Activated naive CD8-positive, alpha-beta T cell treated with anti-CD3 and anti-CD28 coated beads, Interleukin-2, amount 50 U/mL, for 24 hours (primary cell): ENCODE measurements at places on chromosomes 6 and 20.

- DNase-seq, result no peak
Measured at GRCh38 chr20:5784735-5785134, 34.5 kb downstream of the SHLD1 start.

GRCh38 chr20:45429618-45430017 lies 13.7 kb downstream of the PIGT start:
- DNase-seq, result no peak

DNA sequence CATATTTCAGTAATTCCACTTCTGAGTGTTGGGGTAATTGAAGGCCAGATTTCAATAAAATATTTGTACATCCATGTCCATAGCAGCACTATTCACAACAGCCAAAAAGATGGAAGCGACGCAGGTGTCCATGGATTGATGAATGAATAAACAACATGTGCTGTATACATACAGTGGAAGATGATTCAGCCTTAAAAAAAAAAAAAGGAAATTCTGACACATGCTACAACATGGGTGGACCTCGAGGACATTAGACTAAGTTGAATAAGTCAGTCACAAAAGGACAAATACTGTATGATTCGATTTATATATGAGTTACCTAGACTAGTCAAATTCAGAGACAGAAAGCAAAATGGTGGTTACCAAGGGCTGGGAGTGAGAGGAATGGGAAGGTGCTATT lies 57.2 kb downstream of the TRAM2 start:
- DNase-seq, result no peak

DNA sequence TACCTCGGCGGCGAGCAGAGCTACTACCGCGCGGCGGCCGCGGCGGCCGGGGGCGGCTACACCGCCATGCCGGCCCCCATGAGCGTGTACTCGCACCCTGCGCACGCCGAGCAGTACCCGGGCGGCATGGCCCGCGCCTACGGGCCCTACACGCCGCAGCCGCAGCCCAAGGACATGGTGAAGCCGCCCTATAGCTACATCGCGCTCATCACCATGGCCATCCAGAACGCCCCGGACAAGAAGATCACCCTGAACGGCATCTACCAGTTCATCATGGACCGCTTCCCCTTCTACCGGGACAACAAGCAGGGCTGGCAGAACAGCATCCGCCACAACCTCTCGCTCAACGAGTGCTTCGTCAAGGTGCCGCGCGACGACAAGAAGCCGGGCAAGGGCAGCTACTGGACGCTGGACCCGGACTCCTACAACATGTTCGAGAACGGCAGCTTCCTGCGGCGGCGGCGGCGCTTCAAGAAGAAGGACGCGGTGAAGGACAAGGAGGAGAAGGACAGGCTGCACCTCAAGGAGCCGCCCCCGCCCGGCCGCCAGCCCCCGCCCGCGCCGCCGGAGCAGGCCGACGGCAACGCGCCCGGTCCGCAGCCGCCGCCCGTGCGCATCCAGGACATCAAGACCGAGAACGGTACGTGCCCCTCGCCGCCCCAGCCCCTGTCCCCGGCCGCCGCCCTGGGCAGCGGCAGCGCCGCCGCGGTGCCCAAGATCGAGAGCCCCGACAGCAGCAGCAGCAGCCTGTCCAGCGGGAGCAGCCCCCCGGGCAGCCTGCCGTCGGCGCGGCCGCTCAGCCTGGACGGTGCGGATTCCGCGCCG lies 994 bp downstream of the FOXC1 start:
- no peak for DNase-seq

- no peak for DNase-seq
Measured at GRCh38 chr6:151140767-151141166, 99.0 kb upstream of the AKAP12 start.

GRCh38 chr6:79622364-79622763 lies 8.8 kb upstream of the SH3BGRL2 start:
- no peak for DNase-seq

DNA sequence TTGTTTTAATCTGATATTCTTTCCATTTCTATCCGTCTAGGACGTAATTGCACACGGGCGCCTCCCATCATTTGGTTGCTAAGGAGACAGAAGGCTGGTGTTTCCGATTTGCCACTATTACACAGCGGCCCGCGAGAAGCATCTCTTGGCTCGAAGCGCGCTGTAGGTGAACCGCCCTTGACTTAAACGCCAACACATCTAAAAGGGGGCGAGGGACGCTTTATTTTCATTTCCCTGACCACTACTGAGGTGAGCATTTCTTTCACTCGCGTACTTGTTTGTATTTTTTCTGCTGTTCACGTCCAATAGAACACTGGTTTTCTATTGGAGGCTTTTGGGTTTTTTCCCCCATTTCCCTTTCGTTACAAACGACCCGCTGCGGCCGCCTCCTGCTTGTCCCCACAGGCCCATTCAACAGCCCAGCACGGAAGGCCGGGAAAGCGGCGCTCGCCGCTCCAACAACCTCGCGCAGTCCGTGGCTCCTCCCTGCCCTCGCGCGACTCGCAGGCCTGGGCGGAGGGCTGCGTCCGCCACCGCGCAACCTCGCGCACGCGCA lies 505 bp upstream of the WRNIP1 start:
- peak; percentile 55 for DNase-seq

- DNase-seq, result no peak
Measured at GRCh38 chr20:36102809-36103596, 51.5 kb upstream of the EPB41L1 start.

GRCh38 chr20:63641792-63642523 lies 11.3 kb downstream of the STMN3 start:
- peak; percentile 99 for DNase-seq

DNA sequence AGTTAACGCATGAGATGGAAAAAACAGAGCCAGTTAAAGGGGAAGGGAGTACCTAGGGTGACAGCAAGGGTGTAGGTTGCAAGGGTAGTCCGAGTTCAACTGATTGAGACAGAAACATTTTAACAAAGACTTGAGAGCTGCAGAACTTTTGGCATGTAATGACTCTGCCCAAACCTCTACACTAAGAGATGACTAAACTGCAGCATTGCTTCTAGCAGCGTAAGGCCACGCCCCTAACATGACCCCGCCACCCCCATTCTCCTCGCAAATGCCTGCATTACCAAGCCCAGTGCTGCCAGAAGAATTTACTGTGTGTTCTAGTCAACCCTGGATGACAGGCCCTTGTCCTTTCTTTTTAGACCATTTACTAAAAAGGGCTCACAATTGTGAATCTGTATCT lies 6.3 kb upstream of the HINT3 start:
- DNase-seq, result no peak

DNA sequence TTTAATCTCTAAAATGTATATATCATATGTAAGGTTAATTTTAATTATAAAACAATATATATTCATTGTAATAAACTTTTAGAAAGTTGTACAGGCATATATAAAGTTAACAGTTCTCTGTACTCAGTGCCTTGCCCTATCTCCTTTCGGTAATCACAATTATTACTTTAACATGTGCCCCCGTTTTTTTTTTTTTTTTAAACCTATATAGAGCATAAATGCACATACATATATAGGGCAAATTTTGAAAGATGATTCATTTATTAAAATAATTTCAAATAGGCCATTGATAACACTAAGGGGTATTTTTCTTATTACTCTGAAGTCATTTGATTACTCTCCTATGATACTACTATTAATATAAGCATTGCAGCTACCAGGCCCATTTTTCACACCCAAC lies 1.9 kb downstream of the ASF1A start:
- DNase-seq, result no peak

DNA sequence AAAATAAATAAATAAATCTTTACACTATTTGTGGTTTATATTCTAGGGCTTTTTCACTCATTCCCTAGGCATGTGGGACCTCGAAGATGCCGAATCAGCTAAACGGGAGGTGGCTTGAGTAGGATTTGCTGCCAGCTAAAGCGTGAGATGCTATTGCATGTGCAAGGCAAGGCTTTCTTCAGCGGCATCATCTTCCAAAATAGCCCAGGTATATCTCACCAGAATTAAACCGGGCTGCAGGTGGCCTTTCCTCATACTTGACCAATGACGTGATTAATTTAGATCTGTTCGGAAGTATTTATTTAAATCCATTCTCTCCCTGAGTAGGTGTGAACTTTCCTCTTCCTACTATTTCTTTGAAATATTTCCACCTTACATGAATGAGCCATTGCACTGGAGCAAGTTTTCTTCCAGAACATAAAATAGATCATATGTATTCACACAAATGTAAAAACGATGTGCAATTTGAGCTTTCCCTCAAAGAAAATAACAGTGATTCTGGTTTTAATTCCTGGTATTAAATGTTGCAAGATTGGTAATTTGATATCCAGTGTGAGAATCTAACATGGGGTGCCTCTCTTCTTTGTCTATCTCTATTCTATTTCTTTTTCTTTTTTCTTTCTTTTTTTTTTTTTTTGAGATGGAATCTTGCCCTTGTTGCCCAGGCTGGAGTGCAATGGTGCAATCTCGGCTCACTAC lies 24.3 kb upstream of the ZNF217 start:
- no peak for DNase-seq

- DNase-seq, result no peak
Measured at GRCh38 chr6:133034509-133035206, 206.5 kb upstream of the EYA4 start.

GRCh38 chr20:56257604-56258003 lies 9.1 kb downstream of the MC3R start:
- no peak for DNase-seq

- no peak for DNase-seq
Measured at GRCh38 chr6:162156146-162156545, 571.4 kb downstream of the PRKN start.

DNA sequence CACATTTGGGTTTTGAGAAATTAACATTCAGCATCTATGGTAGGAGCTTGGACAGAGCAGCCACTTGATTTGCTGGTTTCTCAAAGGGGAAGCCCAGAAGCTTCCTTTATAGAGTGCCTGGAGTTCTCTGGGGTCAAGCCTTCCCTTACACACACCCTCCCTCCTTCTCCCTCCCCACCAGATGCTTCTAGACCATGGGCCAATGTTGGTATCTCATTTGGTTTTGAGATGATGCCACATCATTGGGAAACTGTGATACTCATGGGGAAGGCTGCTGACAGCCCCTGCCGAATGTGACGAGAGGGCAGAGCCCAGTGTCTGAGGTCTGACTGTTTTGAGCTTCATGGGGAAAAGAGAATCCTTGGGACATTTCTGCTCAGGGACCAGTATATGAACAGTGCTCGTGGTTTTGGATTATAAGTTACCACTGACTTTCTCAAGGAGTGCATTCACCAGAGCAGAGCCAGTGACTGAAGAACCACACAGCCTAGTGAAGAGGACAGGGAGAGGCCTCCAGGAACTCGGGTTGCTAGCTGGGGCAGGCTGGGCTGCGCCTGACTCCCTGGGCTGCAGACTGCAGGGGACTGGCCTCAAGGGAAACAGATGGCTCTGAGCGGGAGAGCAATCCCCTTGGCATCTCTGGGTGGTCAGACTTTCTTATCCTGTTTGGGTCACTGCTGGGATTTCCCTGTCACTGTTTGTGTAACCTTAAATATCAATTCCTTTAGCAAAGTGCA lies 46.4 kb upstream of the CST5 start:
- no peak for DNase-seq

- no peak for DNase-seq
Measured at GRCh38 chr20:40583205-40583604, 105.8 kb downstream of the MAFB start.

GRCh38 chr20:20364593-20365479 lies 3.1 kb upstream of the INSM1 start:
- peak; percentile 13 for DNase-seq

DNA sequence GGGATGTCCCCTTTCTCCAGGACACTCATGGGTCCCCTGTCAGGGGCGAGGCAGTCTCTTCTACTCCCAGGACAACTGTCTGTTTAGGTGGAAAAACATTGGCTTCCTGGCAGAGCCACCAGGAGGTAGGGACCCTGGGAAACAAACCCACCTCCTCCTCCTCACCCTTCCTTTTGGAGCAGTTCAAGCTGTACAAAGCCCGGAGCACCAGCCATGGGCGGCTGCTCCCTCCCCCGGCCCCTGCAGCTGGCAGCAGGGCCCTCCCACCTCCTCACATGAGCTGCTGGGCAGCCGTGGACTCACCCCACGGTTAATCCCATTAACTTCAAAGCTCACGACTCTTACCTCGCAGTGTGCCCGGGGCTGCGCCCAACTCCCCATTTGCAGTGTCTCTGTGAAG lies 48.6 kb downstream of the CDH4 start:
- DNase-seq, result no peak

GRCh38 chr6:43746613-43747102 lies 23.4 kb upstream of the VEGFA start:
- no peak for DNase-seq

DNA sequence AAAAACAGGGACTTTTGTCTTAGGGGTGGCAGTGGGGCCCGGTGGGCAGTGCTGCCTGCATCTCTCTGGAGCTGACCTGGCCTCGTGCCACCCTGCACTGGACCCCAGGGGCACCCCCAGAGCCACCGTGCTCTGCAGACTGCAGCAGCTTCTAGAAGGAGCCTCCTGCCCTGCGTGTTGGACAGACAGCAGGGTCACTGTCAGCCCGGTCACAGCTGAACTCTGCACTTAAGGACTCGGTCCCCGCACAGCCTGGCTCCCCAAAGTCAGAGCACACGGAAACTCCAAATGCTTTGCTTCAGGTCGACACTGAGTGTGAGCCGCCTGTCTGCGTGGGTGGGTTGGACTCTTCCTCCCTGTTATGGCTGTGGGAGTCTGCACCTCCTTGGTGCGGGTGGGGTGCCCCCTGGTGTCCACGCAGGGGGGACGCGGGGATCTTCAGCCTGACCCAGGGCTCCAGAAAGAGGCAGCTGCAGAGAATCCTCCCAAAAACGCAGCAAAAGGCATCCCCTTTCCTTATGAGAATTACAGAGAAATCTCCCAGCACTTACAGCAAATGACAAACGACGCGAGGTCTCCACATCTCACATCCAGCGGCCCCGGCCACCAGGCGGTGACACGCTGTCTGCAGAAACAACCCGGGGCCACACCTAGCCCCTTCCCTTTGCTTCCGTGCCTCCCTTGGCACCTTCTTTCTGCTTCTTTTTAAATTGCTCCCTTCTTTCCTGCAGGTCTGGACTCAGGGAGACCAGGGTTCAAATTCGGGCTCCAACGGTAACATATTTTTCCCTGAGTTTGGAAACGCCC lies 36.3 kb upstream of the DACT2 start:
- peak; percentile 33 for DNase-seq

GRCh38 chr6:168208854-168209253 lies 110.7 kb downstream of the DACT2 start:
- no peak for DNase-seq

DNA sequence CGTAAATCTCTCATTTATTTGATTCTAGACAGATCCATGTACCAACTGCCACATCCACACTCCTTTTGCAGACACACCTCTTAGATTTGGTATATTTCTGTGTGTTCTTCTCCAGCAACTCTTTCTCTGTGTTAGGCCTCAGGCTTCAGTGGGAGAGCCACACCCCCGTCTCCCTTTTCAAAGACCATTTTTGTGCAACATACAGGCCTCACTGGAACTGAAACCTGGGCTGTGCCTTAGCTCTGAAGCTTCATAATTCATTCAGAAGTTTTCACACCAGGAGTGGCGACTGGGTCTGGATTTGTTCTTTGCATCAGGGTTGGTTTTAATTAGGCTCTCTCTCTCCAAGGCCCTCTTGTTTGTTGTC lies 170.2 kb downstream of the THBS2 start:
- DNase-seq, result no peak
